ENCODE measurements at places on chromosomes 5 and 9.

GRCh38 chr9:78863531-78863930 is 566.6 kb downstream of the PSAT1 start:
- DNase-seq: no peak

DNA sequence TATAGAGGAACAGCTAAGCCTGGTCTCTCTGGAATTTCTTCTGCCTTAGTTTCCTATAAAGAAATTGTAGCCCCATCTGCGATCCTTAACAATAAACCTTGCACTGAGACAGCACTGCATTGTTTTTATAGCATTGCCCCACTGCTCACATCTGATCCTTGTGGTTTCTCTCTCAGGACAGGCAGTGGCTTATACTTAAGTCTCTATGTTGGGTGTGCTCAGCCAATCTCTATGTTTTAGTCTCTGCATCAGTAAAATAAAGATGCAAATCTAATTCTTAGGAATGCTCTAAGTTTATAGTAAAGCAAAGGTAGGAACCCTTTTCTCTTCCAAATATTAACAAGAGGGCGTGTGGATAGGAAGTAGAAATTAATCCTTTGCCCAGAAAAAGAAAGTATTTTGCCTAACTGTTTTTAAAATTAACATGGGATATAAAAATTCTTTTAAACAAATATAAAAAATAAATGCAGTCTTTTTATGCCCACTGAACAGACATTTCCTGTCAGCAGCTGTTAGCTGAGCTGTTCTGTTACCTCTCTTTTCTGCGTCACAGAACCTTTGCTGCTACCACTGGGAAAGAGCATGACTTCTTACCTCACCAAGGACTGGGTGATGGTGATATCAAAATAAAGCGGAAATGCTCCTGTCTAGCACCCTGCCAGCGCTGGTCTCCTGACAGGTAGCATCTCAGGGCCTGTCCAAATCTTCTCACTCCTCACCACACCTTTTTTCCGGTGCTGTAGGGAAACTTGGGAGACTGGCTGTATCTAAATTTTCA is 29.5 kb downstream of the MRPS27 start:
- DNase-seq: no peak

DNA sequence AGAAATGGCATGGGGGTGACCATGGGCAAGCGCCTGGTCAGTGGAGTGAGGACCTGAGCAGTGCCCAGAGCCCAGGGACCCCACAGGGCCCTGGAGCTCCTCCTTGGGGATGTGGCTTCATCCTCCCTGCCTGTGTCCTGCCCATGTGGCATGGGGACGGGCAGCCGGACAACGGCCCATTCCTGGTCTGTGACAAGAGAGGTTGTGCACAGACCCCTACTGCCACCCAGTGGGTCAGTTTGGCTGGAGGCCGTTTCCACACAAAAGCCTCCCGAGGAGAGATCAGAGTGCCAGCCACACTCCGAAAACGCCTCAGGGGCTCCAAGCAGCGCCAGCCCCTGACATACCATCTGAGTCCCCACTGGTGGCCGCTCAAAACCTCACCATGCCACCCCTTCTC is 19.8 kb downstream of the SLC6A18 start:
- no peak for DNase-seq

DNA sequence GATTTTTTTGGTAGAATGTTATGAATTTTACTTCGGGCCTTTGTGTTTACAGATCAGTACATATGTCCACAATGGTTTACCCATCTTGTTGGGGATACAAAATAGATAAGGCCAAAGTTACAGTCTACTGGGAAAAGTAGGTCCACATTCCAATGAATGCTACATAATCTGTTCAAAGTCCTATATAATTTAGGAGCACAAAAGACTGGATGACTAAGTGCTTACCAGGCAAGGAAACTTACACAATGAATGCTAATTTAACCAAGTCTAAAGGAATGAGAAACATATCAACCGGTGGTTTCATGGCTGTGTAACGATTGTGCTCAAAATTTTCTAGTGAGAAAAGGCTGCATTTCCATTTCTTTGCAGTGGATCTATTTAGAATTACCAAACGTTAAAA is 97.4 kb upstream of the TRPM3 start:
- no peak for DNase-seq

- no peak for DNase-seq
These were observed 36.6 kb downstream of the NNT start for GRCh38 chr5:43639566-43639965.

DNA sequence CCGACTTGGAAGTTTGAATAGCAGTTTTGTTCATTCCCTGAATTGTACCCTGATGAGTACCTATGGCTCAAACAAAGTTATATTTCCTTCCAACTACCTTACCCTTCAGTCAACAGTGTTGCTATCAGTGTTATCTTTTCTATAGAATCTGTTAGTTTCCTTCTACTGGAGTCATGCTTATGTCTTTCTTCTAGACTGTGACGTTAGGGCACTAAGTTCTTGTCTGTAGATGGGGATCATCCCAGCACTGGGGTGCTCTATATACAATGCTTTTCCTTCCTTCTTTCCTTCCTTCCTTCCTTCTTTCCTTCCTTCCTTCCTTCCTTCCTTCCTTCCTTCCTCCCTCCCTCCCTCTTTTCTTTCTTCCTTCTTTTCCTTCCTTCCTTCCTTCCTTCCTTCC is 973.0 kb downstream of the CDH12 start:
- DNase-seq: no peak

DNA sequence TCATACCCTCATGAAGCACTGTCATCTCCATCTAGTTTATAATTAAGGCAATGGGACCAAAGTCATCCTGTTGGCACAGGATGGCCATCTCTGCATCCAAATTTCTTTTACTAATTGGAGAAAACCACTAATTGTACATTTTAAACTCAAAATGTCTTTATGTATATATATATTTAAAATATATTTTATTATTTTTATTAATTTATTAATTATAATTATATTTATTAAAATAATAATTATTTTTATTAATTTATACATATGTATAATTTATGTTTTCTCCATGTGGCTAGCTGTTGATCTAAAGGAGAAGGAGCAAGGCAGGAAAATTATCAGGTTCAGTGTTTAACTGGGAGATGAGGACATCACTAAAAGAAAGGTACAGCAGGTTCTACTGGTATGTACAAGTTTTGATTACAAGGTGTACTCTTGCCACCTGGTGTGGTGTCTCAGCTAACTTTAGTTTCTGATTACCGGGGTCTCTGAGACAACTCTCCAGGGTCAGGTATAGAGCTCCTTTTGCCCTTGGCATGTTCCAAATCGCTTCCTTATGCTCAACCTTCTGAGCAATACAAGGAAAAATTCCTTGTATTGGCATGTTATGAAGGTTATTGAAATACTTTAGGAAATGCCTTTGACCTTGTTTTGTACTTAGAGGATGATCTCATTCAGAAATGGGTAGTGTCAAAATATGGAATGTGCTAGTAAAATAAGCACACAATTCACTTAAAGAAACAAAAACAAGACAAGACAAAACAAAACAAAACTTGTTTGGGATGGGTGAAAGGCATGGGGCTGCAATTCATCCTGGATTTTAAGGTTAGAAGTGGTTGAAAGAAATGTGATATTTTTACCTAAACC is 79.6 kb downstream of the GHR start:
- no peak for DNase-seq

DNA sequence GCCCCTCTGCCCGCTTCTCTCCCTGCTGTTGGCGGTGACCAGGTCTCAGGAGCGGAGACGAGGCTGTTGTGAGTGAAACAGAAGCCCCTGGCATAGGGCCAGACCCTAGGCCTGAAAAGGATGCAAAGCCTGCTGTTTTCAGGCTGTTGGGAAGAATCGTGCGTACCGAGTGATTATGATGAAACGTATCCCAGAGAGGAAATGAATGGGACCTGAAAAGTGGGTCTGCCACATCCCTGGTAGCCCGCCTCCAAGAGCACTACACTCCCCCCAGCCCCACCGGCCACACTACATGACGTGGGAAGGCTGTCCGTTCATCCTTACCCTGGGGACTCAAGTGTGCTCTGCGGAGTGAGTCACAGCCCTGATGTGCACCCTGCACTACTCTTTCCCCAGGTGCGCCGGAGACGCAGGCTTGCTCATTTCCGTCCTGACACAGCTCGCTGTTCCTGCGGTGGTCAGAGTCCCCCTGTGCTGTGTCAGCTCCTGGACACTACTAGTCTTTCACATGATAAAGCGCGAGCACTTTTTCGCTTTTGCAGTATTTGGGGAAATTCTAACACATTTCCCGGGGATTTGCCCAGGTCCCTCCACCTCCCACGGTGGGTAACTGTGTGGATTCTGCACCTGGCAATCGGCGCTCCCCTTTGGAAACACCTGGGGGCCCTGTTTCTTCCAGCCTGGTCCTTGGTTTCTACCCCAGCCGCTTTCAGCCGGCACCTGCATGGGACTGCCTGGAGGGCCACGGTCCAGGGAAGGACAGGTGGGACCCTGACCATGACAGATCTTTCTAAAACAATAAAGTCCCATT is 91.5 kb downstream of the ANKRD33B start:
- DNase-seq: no peak

Data from COR-L47 (cell line).